ENCODE measurements at places on chromosomes 7 and 10.

DNA sequence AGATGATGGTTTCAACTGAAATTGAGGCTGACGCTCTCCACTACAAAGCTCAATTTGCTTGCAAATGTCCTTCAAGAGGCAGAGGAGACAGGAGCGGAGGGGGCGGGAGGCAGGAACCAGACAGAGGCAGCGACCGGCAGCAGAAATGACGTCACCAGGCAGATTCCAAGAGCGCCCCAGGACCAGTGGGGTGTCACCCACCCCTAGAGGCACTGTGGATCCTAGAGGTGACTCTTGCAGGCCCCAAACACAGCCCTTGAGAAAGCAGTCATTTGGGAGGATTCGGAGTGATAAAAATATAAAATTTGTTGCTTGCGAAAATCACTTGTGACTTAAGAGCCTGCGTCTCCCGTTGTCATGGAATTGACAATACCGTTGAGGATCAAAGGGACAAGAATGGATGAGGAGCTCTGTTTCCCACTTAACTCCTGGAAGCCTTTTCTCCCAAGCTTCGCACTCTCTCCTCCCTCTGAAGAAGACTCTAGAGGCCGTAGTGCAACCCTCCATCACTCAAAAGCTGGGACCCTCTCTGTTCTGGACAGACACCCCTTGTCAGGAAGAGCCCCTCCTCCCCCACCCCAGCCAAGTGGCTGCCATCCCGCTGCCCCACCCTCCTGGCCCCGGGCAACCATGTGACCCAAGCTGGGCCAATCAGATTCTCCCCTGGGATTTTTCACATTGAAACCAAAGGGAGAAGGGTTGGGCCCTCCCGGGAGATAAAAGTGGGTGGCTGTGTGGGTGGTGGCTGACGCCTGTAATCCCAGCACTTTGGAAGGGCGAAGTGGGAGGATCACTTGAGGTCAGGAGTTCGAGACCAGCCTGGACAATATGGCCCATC is 16.3 kb upstream of the SLC29A4 start:
- DNase-seq: peak; percentile 87

- no peak for DNase-seq
Measured at GRCh38 chr7:45021604-45022296, 21.7 kb downstream of the CCM2 start.

DNA sequence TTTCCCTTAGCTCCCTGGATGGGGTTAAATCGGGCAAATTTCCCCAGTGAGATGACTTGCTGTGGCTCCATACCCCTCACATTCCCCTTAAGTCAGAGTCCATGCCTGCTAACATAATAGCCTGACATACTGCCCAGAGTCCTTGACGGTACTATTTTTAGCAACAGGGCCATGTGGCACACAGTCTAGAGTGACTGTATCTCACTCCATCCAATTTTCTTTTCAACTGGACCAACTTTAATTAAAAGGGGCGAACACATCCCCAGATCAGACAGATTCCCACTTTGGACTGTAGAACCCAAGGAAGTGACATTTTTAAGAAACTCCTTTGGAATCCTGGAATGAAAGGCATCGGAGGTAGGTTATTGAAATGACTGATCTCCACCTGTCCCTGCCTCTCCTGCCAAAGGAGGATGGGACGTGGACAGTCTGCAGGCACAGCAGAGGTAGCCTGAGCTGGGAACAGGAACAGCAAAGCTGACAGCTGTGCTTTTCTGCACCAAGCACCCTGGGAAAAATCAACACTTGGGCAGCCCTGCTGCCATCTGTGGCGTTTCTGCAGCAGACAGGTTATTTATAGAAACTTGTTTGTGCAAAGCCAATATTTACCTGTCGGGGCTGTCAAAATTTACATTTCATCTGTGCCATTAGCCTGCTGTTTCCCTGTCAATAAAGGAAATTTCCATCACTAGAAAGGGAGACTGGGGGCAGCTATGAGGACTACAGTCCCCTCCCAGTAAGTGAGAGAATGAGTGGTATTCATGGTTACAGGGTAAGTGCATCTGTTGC is 221.5 kb upstream of the AOAH start:
- peak; percentile 91 for DNase-seq

- DNase-seq: no peak
Measured at GRCh38 chr7:32255036-32255435, 184.8 kb upstream of the PDE1C start.

GRCh38 chr7:97104719-97105238 is 12.7 kb upstream of the SDHAF3 start:
- peak; percentile 89 for DNase-seq

GRCh38 chr7:149023662-149024061 is 4.6 kb downstream of the PDIA4 start:
- no peak for DNase-seq

- no peak for DNase-seq
Measured at GRCh38 chr10:17316488-17317170, 88.6 kb downstream of the VIM start.

- DNase-seq: no peak
Measured at GRCh38 chr10:114504769-114505579, 100.7 kb upstream of the AFAP1L2 start.

DNA sequence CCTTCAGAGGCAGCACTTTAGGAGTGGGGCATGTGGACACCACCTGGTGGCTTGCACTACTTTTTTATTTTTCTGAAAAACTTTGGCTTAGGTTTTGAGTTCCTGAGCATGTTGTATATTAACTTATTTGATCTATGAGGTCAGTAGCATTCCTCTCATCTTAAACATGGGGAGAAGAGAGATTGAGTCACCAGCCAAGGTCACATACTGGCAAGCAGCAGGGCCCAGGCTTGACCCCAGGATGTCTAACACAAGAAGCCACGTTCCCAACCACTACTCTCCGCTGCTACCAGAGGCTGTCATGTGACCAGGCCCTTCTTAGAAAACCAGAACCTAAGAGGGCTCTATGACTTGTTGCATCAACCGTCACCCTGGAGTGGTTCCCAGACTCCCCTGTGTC is 210.3 kb upstream of the GPR26 start:
- no peak for DNase-seq

DNA sequence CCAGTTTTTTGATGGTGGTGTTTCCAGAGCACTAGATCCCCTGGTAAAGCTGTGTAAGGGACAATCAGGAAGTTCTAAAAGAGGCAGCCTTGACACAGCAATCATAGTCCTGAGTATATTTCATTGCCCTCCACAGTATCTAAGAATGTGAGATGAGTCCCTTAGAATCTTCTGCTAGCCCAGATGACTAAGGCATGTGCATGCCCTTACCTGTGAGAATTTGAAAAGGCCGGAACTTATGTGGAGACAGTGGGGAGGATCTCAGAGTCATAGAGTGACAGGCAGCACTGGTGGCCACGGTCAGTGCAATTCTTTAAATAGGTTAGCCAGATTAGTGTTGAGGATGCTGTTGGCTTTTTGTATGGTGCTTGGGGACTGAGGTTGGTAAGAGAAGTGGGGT is 361.4 kb upstream of the VSTM2A start:
- DNase-seq: no peak

- DNase-seq: no peak
Measured at GRCh38 chr10:100318207-100318606, 11.8 kb downstream of the PKD2L1 start.

GRCh38 chr10:124173298-124173900 is 80.0 kb upstream of the CHST15 start:
- peak; percentile 52 for DNase-seq

DNA sequence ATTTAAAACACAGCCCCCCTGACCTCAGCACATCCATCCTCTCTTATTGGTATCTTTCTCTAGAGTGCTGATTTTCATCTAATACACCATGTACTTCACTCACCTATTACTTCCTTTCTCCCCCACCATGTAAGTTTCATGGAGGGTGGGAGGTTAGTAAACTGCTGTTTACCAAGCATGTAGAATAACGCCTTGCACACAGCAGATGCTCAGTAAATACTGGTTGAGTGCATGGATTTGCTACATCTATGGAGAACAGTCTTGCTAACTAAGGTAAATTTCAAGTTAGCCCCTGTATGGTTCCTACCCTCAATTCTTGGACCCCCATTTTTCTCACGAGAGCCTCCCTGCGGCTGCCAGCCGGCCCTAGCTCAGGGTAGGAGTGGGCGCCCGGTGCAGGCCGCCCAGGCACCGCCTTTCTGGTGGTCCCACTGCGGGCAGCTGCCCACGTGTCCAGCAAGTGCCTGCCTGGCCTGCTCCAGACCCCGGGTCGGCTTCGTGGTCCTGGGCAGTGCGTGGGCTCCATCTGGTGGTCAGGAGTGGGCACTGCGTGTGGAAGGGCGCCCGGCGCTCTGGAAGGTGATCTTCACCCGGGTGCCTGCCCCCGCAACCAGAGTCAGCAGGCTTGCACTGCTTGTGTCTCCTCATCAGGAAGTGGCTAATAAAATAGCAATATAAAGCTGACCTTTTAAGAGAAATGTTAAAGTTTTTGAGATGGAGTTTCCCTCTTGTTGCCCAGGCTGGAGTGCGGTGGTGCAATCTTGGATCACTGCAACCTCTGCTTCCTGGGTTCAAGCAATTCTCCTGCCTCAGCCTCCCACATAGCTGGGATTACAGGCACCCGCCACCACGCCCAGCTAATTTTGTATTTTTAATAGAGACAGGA is 63.4 kb upstream of the DNAJB6 start:
- peak; percentile 57 for DNase-seq

GRCh38 chr10:79047584-79047874 is 21.2 kb upstream of the ZMIZ1 start:
- DNase-seq: no peak

DNA sequence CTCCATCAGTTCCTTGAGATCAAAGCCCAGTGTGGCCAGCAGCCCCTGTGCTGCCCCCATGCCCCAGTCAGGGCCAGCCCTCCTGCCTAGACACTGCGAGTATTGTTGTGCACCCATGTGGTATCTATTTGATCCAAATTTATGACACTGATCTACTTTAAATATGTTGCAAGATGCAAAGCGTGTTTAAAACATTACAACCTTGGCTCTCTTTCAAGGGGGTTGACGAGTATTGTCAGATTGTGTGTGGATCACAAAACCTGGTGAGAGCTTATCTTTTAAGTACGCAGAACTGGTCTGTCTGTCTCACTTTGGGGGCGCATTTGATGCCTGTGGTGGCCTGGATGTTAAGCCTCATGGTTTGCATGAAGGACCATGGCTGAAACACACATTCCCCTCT is 108.9 kb downstream of the COL13A1 start:
- DNase-seq: no peak

- DNase-seq: no peak
Measured at GRCh38 chr10:123069246-123069986, 60.6 kb downstream of the ACADSB start.

GRCh38 chr10:77552252-77552651 is 85.4 kb downstream of the KCNMA1 start:
- DNase-seq: no peak

DNA sequence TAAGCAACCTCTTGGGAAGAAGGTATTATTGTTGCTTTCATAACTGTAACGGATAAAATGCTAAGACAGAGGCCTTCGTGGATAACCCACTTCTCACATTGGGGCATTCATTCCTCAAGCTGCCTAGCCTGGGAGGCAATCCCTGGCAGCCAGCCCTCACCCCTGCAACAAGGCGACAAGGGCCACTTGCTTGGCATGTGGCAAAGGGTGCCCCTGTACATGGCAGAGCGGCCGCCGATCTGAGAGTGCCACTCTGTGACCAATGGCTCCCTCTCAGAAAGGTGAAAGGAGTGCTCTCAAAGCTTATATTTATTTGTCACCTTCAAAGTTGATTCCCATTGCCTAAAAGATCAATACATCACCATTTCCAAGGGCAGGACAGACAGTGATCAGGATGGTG is 31.9 kb downstream of the EBF3 start:
- DNase-seq: peak; percentile 49

GRCh38 chr7:157572622-157573021 is 235.8 kb downstream of the DNAJB6 start:
- DNase-seq: no peak

- DNase-seq: no peak
Measured at GRCh38 chr10:101993651-101994200, 62.2 kb downstream of the ARMH3 start.

- no peak for DNase-seq
Measured at GRCh38 chr10:75450075-75450445, 18.6 kb downstream of the LRMDA start.

GRCh38 chr7:122315507-122316466 is 11.2 kb upstream of the FEZF1 start:
- no peak for DNase-seq

GRCh38 chr10:51224671-51225161 is 150.4 kb downstream of the PRKG1 start:
- no peak for DNase-seq

DNA sequence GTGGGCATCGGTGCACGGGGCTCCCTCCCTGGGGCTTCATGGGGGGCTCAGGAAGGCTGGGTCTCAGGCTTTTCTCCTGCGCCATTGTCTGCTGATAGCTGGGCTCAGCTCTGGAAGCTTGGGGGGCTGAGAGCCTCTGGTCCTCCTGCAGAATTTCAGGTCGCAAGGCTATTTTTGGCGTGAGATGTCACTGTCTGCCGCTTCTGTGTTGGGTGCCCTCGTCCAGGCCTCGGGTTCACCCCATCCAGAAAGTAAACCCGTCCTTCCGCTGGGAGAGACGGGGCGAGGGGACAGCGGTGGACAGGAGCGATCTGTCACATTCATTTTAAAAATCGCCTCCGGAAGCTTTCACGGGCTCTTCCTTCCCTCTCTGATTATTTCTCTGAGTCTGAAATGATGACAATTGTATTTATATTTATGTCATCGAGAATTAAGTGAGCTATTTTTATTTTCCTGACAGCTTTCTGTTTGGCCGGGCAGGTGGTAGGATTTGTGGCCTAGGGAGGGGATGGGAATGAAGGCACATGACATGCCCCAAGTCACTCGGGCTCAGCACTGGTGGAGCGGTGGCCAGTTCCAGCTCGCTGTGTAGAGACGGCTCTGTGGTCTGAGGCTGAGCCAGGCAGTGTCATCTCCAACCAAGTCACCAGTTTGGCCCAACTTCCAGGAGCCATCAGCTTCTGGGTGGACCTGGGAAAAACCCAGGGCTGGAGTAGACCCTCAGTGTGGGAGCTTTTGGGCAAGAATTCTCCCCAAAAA is 40.7 kb upstream of the AP5Z1 start:
- DNase-seq: peak; percentile 82

GRCh38 chr10:76111986-76112825 is 680.8 kb downstream of the LRMDA start:
- no peak for DNase-seq

DNA sequence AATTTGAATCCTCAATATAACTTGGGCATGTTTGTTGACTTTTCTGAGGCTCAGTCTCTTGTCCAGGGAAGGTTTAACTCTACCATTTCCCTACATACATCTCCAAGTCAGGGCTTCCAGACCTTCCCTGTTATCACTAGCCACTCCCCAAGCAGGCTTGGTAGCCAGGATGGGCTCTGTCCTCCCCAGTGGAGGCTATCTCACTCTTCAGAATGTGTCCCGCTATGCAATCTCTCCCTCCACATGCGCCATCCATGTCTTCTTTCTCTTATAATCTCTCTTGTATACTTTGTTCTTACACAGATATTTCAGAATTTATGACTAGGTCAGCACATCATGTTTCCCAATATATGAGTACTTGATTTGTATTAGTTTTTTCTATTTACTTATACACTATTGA is 310.4 kb downstream of the HGF start:
- DNase-seq: no peak

GRCh38 chr10:33334805-33335550 is 511 bp upstream of the NRP1 start:
- DNase-seq: peak; percentile 59

- no peak for DNase-seq
Measured at GRCh38 chr10:33698033-33698432, 363.6 kb upstream of the NRP1 start.

Measured in posterior cingulate gyrus (tissue), 11 donors.